Aorta (tissue), 5 donors: ENCODE measurements at places on chromosomes 2 and 18. TPM values are rescaled to one million over a fixed set of nuclear protein-coding genes. Genes with fewer than 3 reads are reported as not detected.

GRCh38 chr2:17584689-17585088 is 44.2 kb downstream of the VSNL1 start:
- no peak for DNase-seq
- H3K27me3 ChIP-seq = no peaks in the 10 kb centered on the region
- H3K27ac ChIP-seq = no peak overlapping the region
- H3K4me3 ChIP-seq = no peak overlapping the region
- H3K36me3 ChIP-seq = no peaks in the 10 kb centered on the region

- no peaks in the 10 kb centered on the region for H3K4me1 ChIP-seq
- H3K4me3 ChIP-seq = no peak overlapping the region
- DNase-seq = no peak
- no peak overlapping the region for H3K27ac ChIP-seq
- H3K27me3 ChIP-seq = peaks cover 2% of the 10 kb centered on the region
Measured at GRCh38 chr2:136049011-136049742, 63.8 kb upstream of the DARS1 start.

GRCh38 chr2:131035112-131035825 is 58.0 kb downstream of the FAM168B start:
- no peaks in the 10 kb centered on the region for H3K4me1 ChIP-seq
- H3K27ac ChIP-seq = no peak overlapping the region
- DNase-seq = no peak
- no peaks in the 10 kb centered on the region for H3K36me3 ChIP-seq
- no peaks in the 10 kb centered on the region for H3K27me3 ChIP-seq

TDRD15 gene
- 0.15 TPM for total RNA-seq

- no peak for DNase-seq
- no peaks in the 10 kb centered on the region for H3K36me3 ChIP-seq
- H3K27ac ChIP-seq = no peak overlapping the region
- no peak overlapping the region for H3K4me3 ChIP-seq
Measured at GRCh38 chr2:119069781-119070180, 88.8 kb downstream of the C1QL2 start.

PLGLB1 gene
- total RNA-seq = 9.0 TPM

PRKAG3 gene
- total RNA-seq = 0.19 TPM

EFEMP1 gene
- total RNA-seq = 989 TPM

DNA sequence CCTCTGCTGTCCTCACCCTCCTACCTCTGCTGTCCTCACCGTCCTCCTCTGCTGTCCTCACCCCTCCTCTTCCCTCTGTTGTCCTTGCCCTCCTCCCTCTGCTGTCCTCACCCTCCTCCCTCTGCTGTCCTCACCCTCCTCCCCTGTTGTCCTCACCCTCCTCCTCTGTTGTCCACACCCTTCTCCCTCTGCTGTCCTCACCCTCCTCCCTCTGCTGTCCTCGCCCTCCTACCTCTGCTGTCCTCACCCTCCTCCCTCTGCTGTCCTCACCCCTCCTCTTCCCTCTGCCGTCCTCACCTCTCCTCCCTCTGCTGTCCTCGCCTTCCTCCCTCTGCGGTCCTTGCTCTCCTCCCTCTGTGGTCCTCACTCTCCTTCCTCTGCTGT is 11.8 kb downstream of the GAD1 start:
- no peak for DNase-seq
- no peaks in the 10 kb centered on the region for H3K36me3 ChIP-seq
- no peak overlapping the region for H3K4me3 ChIP-seq
- H3K4me1 ChIP-seq = no peaks in the 10 kb centered on the region
- H3K27ac ChIP-seq = no peak overlapping the region
- no peaks in the 10 kb centered on the region for H3K27me3 ChIP-seq

IL18R1 gene
- 8.0 TPM for total RNA-seq

DNA sequence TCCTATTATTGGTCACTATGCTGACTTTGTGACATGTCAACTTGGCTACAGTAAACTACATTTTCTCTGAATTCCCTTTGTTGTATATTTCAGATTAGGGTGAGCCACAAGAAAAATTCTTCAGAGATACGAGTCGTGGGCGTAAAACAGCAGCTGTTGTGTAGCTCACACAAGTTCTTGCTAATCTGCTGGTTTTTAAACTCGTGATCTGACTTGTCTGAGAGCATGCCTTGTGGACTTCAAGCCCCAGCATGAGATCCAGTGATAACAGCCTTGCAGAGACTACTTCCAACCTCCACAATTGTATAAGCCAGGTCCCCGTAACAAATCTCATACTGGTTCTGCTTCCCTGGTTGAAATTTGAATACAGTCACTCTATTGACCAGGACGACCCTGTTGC is 259.8 kb upstream of the LYPD1 start:
- no peak for DNase-seq
- no peaks in the 10 kb centered on the region for H3K4me1 ChIP-seq
- no peaks in the 10 kb centered on the region for H3K36me3 ChIP-seq
- H3K4me3 ChIP-seq = no peak overlapping the region

CHN1 gene
- 23.0 TPM for total RNA-seq

GRCh38 chr18:39238981-39239660 is 1673.5 kb upstream of the CELF4 start:
- H3K36me3 ChIP-seq = no peaks in the 10 kb centered on the region
- H3K27ac ChIP-seq = no peak overlapping the region
- no peak overlapping the region for H3K4me3 ChIP-seq
- H3K27me3 ChIP-seq = no peaks in the 10 kb centered on the region

GCG gene
- total RNA-seq = not detected

- H3K4me1 ChIP-seq = no peaks in the 10 kb centered on the region
- H3K36me3 ChIP-seq = peaks cover 4% of the 10 kb centered on the region
- peak within 1 kb of the TSS; percentile 96 for H3K27ac ChIP-seq
- peak within 1 kb of the TSS; percentile 96 for H3K4me3 ChIP-seq
- no peaks in the 10 kb centered on the region for H3K27me3 ChIP-seq
- peak; percentile 91 for DNase-seq
Measured at GRCh38 chr2:96869822-96870625, at the start of gene SEMA4C. Gene SEMA4C (minus strand): TSS chr2:96870080. CDS start chr2:96867886, 2,194 bp downstream.

DNA sequence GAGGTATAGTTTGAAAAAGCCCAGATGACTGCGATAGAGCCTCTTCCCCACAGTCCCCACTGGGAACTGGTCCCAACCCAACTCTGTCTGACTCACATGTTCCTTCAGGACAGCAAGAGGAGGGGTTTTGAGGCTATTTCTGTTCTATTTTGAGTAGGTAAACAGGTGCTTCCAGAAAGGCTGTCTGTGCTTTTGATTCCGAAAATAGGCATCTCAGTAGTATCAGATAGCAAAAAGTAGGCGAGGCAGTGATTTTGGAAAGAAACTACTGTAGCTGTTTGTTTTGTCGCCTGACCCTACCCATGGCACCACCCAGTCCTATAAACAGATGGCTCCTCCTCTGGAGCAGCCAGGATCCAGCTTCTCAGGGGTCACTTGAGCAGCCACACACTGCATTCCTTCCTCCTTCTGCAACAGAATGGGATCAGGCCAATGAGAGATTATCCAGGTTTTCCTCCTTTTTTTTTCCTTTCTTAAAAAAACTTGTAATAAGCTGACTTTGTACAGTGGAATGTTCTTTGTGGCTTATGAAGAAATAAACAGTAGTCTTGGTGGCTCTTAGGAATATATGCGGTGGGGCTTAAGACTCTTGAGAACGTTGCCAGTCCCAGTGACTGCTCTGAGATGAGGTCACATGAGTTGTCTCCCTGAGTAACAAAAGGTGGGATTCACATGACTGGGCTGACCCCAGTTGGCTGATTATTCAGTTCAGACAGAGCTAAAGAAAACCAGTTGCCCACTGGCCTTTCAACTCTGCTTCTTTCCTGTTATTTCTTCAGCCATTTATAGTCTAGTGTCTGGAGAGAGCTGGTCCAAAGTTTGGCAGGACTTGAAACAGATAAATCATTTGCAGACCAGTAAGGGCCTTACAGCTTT is 98.6 kb downstream of the KCNS3 start:
- no peak overlapping the region for H3K4me3 ChIP-seq
- peaks cover 6% of the 10 kb centered on the region for H3K4me1 ChIP-seq
- peak overlapping the region; percentile 89 for H3K27ac ChIP-seq
- DNase-seq = no peak
- no peaks in the 10 kb centered on the region for H3K27me3 ChIP-seq
- H3K36me3 ChIP-seq = no peaks in the 10 kb centered on the region

CCDC121 gene
- total RNA-seq = 2.2 TPM

GRHL1 gene
- total RNA-seq = 1.6 TPM

STARD6 gene
- total RNA-seq = not detected

ITM2C gene
- 59.6 TPM for total RNA-seq

GAL3ST2 gene
- total RNA-seq = not detected

PTPRN gene
- 0.39 TPM for total RNA-seq

DNA sequence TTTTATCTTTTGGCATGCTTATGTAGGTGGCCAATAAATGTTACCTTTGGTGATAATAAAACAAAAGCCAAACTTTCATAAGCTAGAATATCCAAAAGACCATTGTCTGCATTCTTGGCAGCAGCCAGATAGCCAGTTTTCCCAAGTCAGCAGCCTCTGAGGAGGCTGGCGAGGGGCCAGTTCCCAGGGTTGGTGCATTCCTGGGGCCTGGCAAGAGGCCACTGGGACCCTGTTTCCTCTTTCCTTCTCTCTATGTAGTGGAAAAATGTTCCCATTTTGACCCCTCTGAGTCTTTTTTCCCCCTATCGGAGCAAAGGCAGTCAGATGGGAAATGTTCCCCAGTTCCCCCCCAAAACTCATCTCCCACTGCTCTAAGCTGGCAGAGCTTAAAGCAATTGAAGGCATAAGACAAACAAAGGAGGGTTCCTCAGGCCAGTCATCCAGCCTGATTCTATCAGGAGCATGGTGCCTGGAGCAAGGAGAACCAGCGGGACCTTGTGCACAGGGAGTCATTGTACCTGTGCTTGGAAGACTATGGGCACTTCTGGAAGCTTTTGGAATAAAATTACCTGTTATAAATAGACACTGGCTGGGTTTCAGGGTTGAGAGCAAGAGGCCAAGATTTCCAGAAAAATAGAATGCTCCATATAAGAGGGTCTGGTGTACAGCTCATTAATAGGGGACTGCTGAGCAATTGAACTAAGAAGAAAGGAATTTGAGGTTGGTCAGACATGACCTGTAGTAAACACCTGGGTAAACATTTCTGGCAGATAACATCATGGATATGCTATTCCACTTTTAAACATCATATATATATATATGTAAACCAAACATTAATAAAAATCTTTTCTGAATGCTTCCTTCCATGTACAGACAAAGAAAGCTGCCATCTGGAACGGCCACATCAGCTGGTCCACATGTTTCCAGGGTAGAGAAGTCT is 63.4 kb downstream of the NCKAP5 start:
- no peaks in the 10 kb centered on the region for H3K36me3 ChIP-seq
- no peaks in the 10 kb centered on the region for H3K4me1 ChIP-seq
- no peak overlapping the region for H3K27ac ChIP-seq
- H3K27me3 ChIP-seq = no peaks in the 10 kb centered on the region

ALK gene
- 0.13 TPM for total RNA-seq

EMILIN1 gene
- total RNA-seq = 200 TPM

RFX8 gene
- total RNA-seq = 1.0 TPM

- no peaks in the 10 kb centered on the region for H3K4me1 ChIP-seq
- no peak for DNase-seq
- no peaks in the 10 kb centered on the region for H3K27me3 ChIP-seq
- no peak overlapping the region for H3K27ac ChIP-seq
- H3K4me3 ChIP-seq = no peak overlapping the region
Measured at GRCh38 chr2:164110515-164110914, 374.7 kb upstream of the FIGN start.

GRCh38 chr2:239158641-239159475 is 242.0 kb downstream of the HDAC4 start:
- DNase-seq = peak; percentile 40
- no peak overlapping the region for H3K4me3 ChIP-seq
- H3K27me3 ChIP-seq = no peaks in the 10 kb centered on the region
- H3K36me3 ChIP-seq = no peaks in the 10 kb centered on the region
- no peaks in the 10 kb centered on the region for H3K4me1 ChIP-seq

GRCh38 chr2:186841940-186842339 is 7.0 kb downstream of the ZSWIM2 start:
- no peaks in the 10 kb centered on the region for H3K36me3 ChIP-seq
- H3K4me1 ChIP-seq = no peaks in the 10 kb centered on the region
- no peak overlapping the region for H3K27ac ChIP-seq
- no peak overlapping the region for H3K4me3 ChIP-seq
- DNase-seq = no peak

STAT4 gene
- total RNA-seq = 3.8 TPM

DNA sequence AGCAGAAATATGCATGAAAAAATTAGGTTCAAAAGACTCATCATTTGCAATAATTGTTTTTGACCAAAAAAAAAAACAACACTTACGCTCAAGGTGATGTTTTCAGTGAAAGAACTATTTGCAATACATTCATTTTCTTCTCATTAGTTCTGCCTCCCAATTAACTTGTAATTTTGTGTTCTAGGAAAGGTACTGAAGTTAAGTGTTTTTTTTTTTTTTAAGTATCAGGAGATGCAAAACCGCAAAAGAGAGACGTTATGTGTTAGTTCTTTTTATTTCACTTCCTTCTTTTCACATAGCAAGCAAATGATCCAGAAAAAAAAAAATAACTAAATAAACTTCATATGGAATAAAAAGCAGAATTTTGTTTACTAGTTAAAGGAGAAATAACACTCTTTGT is 735.2 kb upstream of the GCFC2 start:
- no peak overlapping the region for H3K27ac ChIP-seq
- H3K36me3 ChIP-seq = no peaks in the 10 kb centered on the region
- no peak overlapping the region for H3K4me3 ChIP-seq
- no peak for DNase-seq
- no peaks in the 10 kb centered on the region for H3K27me3 ChIP-seq
- H3K4me1 ChIP-seq = no peaks in the 10 kb centered on the region

- H3K27ac ChIP-seq = no peak overlapping the region
- no peaks in the 10 kb centered on the region for H3K36me3 ChIP-seq
- H3K4me3 ChIP-seq = peak overlapping the region; percentile 73
- H3K27me3 ChIP-seq = no peaks in the 10 kb centered on the region
Measured at GRCh38 chr2:170930131-170930990, 1.3 kb downstream of the GORASP2 start.

DNA sequence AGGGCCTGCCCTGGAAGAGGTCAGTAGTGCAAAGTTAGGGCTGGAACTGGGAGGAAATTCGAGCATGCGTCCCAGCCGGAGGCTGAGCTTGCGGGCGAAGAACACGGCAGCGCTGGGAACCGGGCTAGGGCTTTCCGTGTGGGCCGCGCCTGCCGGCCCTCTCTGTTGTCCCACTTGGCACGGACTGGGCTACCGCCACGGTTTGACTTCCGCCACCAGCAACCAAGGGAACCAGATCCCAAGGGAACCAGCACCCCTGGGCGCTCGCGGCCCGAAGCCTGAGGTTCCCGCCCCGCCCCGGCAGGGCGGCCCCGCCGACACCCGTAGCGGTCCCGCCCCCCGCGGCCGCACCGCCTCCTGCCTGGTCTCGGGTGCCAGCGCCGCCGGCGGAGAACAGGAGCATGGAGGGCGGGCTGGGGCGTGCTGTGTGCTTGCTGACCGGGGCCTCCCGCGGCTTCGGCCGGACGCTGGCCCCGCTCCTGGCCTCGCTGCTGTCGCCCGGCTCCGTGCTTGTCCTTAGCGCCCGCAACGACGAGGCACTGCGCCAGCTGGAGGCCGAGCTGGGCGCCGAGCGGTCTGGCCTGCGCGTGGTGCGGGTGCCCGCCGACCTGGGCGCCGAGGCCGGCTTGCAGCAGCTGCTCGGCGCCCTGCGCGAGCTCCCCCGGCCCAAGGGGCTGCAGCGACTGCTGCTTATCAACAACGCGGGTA is at the start of gene SPR:
SPR (plus strand) TSS at position 377 of the 708 bp plus-strand sequence; CDS start at position 402, 25 bp downstream.
- H3K4me1 ChIP-seq = no peaks in the 10 kb centered on the region
- peak within 1 kb of the TSS; percentile 78 for H3K27ac ChIP-seq
- H3K27me3 ChIP-seq = no peaks in the 10 kb centered on the region
- peak; percentile 81 for DNase-seq
- H3K4me3 ChIP-seq = peak within 1 kb of the TSS; percentile 49
